ENCODE measurements at places on chromosomes 12 and 14.

DNA sequence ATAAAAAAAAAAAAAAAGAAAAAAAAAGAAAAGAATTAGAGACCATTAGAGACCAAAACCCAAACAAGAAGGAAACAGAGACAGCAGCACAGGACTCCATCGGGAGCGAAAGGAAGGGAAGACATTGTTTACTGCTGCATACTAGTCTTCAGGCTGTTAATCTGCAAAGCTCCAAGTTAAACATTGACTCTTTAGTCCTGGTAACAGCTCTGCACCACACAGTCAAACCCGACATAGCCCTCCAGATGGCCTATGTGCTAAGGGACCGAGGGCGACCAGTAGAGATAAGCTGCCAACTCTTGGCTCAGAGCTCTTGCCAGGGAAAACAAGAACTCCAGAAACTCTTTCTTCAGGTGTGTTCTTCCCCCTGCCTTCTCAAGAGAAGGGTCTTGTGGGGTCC lies 7.8 kb downstream of the P2RX4 start:
- DNase-seq = no peak

- DNase-seq = no peak
These were observed 15.2 kb downstream of the RASSF3 start for GRCh38 chr12:64625243-64626077.

DNA sequence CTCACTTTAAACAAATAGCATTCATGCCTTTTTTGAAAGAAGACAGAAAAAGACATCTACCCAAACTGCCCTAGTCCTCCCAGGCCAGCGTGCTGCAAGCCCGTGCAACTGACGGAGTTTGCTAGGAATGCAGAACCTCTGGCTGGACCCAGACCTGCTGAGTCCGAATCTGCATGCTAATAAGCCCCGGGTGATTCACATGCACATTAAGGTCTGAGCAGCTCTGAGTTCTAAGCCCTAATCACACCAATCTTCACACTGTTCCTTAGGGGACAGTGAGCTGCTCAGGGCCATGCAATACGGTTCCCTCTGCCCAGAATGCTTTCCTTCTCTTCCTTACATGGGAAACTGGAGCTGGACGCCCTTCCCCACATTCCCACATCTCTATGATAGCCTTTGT lies 25.2 kb downstream of the HAL start:
- no peak for DNase-seq

DNA sequence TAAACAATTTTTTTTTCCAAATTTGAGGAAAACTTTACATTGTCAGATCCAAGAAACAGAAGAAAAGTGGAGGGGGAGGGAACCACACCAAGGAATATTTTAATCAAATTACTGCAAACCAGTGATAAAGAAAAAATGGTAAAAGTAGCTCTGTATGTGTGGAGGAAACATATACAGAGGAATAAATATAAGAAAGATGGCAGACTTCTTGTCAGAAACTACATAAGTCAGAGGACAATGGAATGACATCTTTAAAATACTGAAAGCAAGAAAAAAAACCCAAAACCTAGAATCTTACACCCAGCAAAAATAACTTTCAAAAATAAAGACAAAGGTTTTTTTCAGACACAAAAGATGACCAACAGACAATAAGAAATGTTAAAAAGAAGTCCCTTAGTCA lies 10.2 kb upstream of the LLPH start:
- no peak for DNase-seq

GRCh38 chr12:129096184-129096583 lies 242.9 kb downstream of the GLT1D1 start:
- DNase-seq = no peak

- DNase-seq = no peak
These were observed 15.3 kb downstream of the SPIC start for GRCh38 chr12:101490286-101490920.

DNA sequence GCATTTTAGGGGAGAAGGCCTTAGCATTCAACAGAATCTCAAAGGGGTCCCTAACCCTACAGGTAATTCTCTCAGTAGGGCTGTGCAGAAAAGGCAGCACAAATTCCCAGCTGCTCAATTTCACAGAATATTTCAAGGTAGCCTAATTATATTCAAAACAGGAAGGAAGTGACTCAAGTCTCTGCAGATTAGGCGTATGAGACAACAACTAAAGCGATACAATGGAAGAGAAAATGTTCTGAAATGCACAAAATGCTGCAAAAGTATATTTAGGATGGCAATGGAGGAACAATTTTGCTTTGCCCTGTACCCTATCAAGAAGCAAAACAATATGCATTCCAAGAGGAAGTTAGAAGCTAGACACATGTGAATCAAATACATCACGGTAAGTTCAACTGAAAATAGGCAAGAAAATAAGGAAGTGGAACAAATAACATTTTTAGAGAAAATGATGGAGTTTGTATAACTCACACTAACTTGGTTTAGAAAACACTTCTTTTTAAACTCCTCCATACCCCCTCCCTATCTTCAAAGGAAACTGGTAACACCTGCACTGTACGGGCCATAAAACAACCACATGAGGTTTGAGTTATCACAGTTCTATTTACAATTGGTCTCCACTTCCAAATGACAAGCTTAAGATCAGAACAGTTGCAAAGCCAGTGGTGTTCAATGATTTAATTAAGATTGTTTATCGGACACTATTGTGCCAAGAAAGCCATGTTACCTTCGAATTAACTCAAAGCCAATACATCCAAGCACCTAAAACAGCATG lies 1.6 kb downstream of the GIT2 start:
- DNase-seq = no peak

- DNase-seq = no peak
These were observed 668.9 kb downstream of the AACS start for GRCh38 chr12:125734137-125734536.

DNA sequence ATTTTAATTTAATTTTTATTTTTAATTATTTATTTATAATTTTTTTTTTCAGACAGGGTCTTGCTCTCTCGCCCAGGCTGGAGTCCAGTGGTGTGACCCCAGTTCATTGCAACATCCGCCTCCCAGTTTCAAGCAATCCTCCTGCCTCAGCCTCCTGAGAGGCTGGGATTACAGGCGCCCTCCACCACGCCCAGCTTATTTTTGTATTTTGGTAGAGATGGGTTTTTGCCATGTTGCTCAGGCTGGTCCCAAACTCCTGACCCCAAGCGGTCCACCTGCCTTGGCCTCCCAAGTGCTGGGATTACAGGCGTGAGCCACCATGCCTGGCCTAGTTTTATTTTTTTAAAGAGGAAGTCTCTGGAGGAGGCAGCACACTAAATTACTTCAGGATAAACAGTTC lies 13.7 kb upstream of the PEBP1 start:
- DNase-seq = no peak

GRCh38 chr12:42741771-42742510 lies 152.4 kb upstream of the PRICKLE1 start:
- DNase-seq = no peak

DNA sequence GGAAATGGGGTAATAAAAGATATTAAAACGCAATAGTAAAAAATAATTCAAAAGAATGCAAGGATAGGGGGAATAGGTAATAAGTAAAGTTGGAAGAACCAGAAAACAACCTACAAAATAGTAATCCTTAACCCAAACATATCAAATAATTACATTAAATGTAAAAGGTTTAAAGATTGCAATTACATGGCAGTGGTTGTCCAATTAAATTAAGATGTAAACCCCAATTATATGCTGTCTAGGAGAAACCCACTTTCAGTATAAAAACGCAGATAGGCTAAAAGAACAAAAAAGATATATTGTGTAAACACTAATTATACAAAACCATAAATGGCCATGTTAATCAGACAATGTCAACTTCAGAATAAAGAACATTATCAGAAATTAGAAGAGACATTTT lies 247.3 kb downstream of the SLC25A21 start:
- no peak for DNase-seq

DNA sequence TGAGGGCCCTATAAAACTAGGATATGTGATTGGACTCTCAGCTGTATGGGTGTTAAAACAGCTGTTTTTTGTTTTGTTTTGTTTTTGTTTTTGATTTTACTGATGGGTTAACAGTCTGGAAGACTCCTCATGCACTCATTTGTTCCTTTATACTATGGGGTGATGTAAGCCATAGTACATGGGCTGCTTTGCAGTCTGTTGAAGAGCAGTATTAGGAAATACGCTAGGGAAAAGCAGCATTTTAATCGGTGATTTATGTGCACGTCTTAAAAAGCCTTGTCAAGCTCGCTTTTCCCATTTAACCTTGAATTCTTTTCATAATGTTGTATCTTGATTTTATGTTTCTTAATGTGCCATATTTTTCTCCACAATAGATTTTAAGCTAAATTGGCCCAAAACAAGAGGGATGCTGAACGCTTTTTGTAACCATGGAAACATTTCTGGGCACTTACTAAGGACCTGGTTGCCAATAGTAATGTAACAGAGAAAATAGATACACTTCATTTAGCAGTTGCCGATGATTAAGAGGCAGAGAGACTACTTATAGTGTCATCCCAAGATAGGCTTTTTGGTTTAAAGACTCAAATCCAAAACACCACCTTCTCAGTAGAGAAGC lies 244.0 kb downstream of the SNAPC1 start:
- DNase-seq = no peak

DNA sequence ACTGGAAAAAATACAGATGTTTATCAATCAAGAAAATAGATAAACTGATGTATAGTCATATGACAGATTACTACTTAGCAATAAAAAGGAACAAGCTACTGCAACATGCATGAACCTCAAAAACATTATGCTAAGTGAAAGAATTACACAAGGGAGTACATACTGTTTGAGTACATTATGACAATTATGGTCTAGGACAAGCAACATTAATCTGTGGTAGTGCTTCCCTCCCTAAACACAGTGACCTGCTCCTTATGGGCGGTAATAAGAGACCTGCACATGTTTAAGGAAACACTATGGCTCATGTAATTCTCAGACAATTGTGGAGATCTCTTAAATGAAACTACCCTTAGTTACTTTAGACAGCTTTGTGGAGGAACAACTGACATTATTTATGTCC lies 421.2 kb upstream of the FBXO33 start:
- DNase-seq = no peak

GRCh38 chr12:15684896-15685658 lies 104.1 kb downstream of the EPS8 start:
- DNase-seq = no peak

- no peak for DNase-seq
These were observed 45.8 kb downstream of the CRADD start for GRCh38 chr12:93722835-93723567.
